ENCODE measurements at places on chromosomes 13 and 19.

DNA sequence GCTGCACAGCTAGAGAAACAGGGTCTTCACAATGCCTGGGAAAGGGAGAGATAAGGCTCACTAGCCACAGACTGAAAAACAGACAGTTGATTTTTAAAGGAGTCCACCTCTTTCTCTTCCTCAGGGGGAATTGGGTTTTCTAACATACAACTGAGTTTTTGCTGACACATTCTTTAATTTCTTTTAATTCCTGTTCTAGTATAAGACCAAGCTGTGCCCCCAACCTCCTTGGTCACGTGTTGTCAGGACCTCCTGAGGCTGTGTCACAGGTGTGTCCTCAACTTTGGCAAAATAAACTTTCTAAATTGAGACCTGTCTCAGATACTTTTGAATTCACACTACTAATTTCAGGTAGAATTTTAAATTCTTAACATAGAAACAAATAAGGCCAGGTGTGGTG, 12.1 kb upstream of the ZNF492 start:
- DNase-seq, result no peak

DNA sequence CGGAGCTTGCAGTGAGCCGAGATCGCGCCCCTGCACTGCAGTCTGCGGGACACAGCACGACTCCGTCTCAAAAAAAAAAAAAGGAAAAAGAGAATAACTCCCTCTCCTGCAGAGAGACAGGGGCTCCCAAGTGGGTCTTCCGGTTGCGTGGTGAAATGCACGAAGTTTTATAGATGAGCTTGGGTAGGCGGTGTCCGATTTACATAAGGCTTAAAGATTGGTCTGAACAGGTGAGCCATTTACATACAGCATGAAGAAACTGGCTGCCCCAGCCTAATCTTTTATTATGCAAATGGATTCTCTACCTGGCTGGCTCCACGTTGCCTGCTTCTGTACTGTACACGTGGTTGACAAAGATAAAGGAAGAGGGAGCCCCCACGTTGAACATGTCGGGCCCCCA, 19.5 kb downstream of the ADGRE2 start:
- no peak for DNase-seq

DNA sequence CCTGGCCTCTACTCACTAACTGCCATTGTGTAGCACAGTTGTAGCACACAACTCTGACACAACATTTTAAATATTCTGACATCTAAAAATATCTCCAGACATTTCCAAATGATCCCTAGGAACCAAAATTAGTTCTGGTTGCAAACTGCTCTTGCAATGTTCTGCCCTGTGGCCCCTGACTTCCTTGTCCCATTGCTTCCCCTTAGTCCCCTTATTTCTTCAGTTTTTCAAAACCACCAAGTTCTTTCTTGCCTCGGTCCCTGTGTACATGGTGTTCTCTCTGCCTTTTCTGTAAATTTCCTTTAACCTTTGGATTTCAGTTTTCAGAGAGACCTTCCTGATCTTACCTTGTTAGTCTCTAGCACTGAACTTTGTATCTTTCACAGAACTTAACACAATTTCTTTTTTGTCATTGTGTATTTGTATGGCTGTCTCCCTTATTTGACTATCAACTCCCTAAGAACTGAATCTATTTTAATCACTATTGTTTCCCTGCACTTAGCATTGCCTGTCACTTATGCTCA, 87.6 kb upstream of the MLNR start:
- DNase-seq, result no peak

GRCh38 chr19:35822579-35822978, 9.9 kb upstream of the PRODH2 start:
- DNase-seq, result no peak

- DNase-seq, result no peak
Measured at GRCh38 chr13:112171570-112171965, 104.6 kb downstream of the SOX1 start.

GRCh38 chr19:30202060-30202600, 170.1 kb upstream of the ZNF536 start:
- no peak for DNase-seq

DNA sequence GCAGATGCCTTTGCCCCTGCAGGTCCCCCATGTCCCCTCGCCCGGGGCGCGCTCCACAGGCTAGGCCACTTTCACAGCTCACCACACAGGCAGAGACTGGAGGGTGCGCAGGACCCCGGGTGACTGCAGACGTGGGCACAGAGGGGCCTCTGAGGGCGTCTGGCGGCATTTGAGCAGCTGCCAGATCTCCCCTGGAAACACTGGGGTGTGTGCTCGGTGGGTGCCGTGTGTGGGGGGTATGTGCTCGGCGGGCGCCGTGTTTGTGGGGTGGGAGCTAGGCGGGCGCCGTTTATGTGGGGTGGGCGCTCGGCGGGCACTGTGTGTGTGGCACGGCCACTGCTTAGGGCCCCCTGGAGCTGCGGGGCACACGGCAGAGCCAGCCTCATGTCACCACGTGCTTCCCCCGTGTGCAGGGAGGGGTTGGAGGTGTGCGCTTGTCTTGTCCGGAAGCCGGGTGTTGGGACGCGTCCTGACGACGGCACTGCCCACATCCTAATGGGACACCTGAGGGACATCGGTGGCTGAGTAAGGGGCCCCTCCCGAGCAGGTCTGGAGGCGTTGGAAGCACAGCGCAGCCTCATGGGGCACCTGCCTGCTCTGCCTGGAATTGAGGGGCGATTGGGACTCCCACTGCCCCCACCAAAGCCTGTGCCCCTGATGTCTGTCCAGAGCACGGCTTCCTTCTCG, 16.7 kb downstream of the CSNK1G2 start:
- no peak for DNase-seq

DNA sequence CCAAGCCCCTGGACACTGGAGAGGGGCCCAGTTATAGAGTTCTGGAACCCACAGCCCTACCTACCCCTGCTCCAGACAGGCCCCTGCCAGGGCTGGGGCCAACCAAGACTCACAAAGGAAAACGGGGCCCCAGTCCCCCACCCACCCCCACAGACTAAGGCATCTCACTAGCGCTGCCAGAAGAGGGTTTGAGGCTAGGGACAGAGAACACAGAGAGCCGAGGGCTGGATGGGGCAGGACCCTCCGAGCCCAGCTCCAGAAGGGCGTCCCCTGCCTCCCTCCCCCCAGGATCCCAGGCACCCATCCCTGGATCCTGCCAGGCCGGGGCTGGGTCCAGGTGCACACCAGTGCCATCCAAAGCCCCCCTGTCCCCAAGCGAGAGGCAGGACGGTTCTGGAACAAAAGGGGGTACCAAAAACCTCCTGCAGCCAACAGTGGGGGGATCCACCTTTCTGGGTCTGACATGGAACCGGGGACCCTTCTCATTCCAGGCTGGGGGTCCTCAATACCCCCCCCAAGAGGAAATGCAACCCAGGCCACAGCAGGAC, 4.4 kb upstream of the REXO1 start:
- no peak for DNase-seq

GRCh38 chr19:47176627-47177090, 46.0 kb downstream of the SAE1 start:
- DNase-seq, result peak; percentile 60

DNA sequence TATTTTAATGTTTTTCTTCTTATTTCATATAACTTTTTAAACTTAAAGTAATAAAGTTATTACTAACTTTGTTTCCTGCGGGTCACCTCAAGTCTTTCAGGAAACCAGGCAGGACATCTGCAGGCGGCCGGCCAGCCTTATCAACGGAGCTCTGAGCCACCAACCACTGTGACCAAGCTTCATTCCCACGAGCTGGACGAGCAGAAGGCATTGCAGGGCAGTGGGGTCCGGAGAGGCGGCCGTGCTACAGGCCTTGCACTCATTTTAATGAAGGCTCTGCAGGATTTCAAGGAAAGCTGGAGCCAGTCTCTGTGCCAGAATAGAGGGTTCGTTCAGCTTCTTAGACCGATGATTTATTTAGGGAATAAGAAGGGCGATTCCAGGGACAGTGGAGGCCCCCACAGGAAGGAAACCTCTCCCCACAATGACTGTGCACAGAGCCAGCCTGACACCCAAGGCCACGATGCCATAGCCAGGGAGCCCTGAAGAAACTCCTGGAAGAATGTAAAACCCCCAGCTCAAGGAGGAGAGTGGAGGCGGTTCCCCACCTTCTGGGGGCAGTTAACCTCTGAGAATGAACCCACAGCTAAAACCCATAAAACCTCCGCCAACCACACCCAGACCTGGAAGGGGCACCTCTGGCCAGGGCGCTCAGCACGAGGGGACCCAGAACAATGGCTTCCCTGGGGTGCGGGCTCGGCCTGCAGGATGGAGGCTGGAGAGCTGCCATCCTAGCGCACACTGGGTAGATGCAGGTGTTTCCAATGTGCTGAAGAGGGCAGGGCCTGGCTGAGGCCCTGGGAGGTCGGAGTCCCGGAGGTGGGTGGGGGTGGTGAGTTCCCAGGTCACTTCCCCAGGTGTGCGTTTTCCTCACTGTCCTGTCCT, 75.0 kb downstream of the RASA3 start:
- no peak for DNase-seq

- DNase-seq, result no peak
Measured at GRCh38 chr19:32165750-32166149, 179.7 kb upstream of the ZNF507 start.

DNA sequence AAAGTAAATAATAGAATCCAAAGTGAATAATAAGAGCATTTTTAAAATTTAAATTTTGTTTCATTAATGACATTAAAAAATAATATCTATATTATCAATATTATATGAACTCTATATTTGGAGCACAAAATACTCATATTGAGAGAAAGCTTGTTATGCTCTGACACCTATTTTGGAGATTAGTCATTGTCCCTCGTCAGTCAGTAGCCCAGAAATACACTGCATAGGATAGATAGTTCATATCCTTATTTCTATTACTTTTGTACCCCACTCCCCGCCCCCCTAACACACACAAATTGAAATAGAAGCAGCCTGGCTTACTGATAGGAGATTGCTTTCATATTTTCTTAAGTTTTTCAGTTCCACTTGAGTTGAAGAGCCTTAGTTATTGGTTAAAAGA, 652.8 kb downstream of the PCDH9 start:
- no peak for DNase-seq

GRCh38 chr13:44218501-44219240, 155.0 kb upstream of the SERP2 start:
- no peak for DNase-seq

DNA sequence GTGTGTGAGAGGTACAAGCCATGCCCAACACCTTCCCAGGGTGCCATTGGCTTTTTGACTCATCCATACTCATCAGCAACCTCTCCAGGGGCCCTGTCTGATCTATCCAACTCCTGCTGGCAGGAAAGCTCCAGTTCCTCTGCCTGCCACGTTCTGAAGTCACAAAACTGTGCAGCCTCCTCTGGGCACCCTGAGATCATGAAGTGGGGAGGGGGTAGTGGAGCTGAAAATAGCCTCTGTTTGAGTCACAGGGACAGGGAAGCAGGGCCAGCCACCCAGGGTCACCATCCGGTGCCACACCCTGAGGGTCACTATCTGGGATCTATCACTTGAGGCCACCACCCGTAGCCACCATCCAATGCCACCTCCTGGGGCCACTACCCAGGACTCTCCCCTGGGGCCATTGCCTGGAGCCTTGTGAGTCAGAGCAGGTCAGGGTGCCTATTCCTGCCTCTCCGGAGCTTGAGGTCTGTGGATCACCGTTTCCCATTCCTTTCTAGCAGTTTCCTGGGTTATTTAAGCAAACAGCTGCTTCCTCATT, 172.1 kb downstream of the NUFIP1 start:
- DNase-seq, result peak; percentile 76

DNA sequence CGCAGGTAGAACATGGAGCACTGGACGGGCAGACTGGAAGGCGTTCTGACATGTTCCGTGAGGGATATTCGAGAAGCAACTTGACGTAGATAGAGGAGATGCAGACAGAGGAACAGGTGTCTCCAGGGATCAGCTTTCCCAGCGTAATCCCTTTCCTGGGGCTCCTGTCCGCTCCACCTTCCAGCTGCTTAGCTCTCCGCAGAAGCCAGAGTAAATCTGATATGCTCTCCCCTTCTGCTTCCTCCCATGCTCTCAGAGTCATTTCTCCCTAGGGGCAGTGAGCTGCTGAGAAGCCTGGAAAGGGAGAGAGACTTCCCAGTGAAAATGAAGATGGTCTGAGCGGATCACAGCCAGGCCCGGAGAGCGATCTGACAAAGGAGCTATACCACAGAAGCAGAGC, 23.0 kb upstream of the OLFM4 start:
- no peak for DNase-seq

GRCh38 chr13:107941345-107942029, 273.8 kb downstream of the LIG4 start:
- DNase-seq, result no peak

All from A172 (cell line).